ENCODE measurements at places on chromosomes 1 and 21.

- DNase-seq: peak; percentile 58
These were observed 81.5 kb upstream of the LYPLAL1 start for GRCh38 chr1:219092206-219092605.

DNA sequence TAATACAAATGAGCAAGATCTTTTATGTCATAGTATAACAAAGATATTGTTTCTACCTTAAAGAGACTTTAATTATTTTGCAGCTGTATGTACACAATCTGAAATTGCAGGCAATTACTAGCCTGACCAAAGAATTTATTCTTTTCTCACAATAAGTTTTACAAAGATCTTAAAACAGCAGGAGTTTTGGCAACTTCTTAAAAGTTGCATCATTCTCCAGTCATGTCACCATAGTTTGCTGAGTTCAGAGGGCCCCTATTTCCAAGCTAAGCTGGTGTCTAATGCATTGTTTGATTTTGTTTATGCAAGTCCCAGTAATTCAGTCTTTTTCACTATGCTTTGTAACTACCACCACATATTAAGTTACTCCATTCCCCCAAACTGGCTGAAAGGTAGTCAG, 114.8 kb downstream of the DNAH14 start:
- DNase-seq: no peak

DNA sequence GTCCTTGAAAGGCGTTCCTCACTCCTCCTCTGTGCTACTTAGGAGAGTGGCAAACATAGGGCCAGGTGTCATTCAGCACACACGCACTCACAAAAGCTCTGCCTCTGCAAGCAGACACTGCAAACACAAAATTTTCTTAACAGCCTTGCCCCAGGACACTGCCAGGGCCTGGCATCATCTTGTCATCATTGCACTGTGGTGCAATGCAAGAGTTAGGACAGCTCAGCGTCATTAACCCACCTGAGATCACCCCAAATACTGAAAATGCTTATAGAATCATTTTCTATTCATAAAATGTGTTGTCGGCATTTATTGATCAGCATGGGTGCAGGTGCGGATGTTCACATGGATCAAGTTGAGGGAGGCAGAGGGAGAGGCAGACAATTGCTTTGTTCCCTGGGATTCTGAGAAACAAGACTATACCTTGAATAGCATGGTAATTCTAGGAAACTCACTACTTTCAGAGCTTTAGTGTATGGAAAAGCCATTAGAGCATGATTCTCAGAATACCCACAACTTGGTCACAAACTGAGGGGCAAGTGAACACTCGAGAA, 3.0 kb downstream of the ADAM30 start:
- DNase-seq: no peak

GRCh38 chr1:87706779-87707228, 378.1 kb downstream of the LMO4 start:
- DNase-seq: peak; percentile 23

- no peak for DNase-seq
These were observed 295.8 kb upstream of the DUSP10 start for GRCh38 chr1:222037720-222038119.

DNA sequence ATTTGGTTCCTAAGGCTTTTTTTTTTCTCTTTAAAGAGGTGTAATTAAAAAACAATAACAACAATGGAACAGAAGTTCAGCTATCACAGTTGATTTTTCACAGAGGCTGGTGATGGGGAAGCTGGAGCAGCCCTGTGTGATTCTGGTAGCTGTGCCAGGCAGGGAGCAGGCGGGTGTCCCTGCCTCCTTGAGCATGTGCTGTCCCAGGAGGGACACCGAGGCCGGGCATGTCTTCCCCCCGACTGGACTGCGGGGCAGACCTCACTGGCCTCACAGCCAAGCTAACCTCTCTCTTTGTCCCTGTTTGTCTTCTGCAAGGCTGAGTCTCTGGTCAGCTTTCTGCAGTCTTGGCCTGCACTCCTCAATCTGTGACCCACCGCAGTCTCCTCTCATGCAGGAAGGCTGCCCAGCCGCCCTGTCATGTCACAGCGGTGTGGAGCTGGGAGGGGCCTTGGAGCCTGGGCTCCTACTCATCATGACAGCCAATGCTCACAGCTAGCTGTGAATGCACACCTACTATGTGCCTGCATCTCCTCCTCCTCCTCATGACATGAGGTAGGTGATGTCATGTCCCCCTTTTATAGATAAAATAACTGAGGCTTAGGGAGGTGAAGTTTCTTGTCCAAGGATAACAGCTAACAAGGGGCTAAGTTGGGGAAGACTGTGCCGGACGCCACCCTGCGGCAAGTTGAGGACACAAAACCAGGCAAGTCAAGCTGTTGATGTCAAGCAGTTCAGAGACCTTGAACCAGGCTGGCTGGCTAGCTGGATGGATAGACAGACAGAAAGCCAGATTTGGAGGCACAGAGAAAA, 10.3 kb upstream of the ACTL8 start:
- no peak for DNase-seq

DNA sequence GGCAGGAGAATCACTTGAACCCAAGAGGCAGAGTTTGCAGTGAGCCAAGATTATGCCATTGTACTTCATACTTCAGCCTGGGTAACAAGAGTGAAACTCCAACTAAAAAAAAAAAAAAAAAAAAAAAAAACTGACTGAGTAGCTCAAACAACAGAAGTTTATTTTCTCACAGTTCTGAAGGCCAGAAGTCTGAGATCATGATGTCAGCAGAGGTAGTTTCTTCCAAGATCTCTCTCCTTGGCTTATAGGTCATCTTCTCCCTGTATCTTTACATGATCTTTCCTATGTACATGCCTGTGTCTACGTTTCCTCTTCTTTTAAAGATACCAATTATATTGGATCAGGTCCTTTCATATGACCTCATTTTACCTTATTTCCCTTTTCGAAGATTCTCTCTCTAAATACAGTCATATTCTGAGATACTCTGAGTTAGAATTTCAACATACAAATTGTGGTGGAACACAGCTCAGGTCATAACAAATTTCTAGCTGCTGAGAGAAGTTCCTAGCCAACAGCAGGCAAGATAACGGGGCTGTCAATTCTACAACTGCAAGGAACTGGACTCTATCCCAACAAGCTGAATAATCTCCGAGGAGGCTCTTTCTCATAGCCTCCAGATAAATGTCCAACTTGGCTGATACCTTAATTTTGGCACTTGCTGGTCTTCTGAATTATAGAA, 187.7 kb upstream of the ADAMTS5 start:
- no peak for DNase-seq

DNA sequence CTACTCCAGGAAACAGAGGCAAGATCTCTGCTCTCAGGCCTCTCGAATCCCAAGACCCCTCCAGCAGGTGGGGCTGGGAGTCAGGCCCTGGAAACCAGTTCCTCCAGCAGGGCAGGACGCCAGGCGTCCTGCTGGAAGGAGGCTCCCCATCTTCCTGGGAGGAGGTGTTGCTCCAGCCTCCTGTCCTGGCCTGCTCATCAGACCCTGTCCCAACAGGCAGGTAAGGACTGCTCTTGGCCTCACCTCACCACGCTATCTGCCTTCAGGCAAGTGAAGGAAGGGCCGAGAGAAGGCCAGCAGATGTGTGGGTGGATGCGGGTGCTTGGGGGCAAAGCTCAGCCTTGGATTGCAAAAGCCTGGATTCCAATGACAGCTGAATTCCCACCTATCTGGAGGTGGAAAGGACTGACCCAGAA, 82.9 kb downstream of the SSBP3 start:
- no peak for DNase-seq

DNA sequence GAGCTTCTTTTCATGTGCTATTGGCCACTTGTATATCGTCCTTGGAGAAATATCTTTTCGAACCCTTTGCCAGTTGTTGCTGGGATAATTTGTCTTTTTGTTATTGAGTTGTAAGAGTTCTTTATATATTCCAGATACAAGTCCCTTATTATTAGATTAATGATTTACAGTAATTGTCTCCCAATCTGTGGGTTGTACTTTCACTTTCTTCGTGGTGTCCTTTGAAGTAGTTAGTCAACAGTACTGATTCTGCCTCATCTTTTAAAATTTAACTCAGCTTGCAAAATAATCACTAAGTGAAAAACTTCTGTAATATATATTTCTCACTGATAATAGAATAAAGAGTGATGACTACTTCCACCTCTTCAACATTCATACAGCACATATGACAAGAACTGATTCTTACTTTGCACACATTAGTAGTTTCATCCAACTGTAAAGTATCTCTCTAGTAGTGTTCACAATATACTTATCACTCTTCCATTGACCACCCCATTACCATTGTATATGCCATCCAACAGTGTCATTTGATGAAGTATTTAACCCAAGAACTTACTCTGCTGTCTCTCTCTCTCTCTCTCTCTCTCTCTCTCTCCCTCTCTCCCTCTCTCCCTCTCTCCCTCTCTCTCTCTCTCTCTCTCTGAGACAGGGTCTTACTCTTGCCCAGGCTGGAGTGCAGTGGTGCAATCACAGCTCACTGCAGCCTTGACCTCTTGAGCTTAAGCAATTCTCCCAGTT, 104.2 kb upstream of the DMRTA2 start:
- DNase-seq: no peak

DNA sequence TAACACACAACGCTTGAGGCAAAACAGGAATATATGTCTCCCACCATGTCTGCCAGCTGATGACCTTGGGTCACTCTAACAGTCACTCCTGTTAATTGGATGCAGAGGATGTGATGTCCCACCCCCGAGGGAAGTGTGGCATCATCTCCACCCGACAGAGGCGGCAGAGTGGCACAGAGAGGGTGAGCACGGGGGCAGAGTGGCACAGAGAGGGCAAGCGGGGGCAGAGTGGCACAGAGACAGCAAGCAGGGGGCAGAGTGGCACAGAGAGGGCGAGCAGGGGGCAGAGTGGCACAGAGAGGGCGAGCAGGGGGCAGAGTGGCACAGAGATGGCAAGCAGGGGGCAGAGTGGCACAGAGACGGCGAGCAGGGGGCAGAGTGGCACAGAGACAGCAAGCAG, 44.3 kb downstream of the DISP3 start:
- DNase-seq: no peak

GRCh38 chr21:25199944-25200343, 407.3 kb downstream of the MRPL39 start:
- DNase-seq: no peak

DNA sequence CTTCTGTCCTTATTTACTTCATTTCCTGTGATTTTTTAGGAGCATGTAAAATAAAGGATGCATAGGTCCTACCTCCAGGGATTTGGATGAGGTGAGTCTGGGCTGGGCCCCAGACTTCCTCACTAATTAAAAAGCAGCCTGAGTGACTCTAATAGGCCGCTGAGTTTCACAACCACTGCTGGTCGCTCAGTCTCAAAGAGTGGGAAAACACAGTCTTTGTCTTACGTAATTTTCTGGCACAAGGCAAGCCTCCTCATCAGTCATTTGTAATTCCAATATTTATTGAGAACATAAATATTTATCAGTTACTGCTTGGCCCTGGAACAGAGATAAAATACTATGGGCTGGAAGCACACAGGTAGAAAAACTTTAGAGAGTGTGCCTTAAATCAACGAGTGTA, 195.4 kb upstream of the RUNX1 start:
- no peak for DNase-seq

DNA sequence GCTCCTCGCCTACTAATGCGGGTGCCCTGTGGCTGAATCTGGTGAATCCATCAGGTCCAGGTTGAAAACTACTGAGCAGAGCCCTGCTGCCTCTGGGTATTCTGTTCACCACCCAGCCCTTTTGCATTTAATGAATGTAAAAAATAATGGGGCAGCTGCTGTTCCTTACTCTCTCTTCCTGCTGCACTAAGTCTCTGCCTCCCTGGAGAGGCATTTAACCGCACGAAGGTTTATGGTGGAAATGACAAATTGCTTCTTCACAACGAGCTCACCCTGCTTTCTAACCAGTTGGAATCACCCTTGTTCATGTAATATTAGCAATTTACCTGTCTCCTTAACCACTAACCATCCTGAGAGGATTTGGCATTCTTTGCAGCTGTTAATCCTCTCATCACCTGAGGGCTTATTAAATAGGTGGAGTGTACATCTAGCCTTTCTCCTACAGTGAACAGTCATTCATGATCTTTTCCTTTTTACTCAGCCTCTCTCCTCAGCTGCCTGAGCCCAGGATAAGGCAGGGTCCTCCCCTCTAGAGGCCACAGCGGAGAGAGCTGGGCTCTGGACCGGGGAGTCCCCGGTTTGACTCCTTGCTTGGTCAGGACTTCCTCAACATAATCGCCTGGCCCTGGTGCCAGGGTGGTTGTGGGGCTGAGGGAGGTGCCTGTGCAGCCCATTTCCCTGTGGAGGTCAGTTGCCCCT, 97.6 kb downstream of the NOS1AP start:
- no peak for DNase-seq

GRCh38 chr1:113861641-113862040, 9.9 kb downstream of the PTPN22 start:
- no peak for DNase-seq

DNA sequence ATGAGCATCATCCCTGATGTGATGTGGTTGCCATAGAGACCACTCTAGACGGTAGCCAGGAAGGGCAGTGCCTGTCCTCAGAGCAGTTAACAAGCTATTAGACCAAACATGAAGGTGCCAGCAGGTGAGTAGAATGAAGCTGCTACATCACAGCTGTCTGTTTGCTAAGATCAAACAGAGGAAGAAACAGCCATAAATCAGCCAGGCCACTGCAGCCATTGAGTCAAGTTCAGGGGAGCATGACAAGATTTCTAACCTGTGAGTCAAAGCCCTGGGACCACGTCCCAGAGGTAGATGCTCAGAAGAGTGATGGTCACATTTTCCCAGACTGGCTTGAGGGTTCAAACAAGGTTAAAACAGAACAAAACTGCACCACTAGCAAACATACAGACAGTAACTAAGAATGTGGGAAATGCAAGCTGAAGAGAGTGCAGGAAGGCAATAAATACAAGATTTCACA, 450.6 kb upstream of the DAB1 start:
- DNase-seq: no peak

DNA sequence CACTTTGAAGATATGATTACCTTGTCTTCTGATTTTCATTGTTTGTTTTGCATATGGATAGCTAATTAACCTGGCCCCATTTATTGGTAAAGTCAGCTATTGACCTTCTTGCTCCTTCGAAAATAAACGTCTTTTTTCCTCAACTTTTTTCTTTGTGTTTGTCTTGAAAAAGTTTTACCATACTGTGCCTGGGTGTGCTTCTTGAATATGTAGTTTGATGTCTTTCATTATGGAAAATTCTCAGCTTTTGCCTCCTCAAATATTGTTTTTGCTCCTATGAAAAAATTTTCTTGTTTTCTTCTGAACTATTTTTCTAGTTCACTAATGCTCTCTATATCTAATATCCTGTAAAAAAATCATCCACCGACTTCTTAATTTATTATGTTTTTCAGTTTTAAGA, 25.0 kb downstream of the LHX8 start:
- DNase-seq: no peak

All from fibroblast of skin of left biceps (primary cell).